ENCODE measurements at places on chromosomes 3 and 15.

DNA sequence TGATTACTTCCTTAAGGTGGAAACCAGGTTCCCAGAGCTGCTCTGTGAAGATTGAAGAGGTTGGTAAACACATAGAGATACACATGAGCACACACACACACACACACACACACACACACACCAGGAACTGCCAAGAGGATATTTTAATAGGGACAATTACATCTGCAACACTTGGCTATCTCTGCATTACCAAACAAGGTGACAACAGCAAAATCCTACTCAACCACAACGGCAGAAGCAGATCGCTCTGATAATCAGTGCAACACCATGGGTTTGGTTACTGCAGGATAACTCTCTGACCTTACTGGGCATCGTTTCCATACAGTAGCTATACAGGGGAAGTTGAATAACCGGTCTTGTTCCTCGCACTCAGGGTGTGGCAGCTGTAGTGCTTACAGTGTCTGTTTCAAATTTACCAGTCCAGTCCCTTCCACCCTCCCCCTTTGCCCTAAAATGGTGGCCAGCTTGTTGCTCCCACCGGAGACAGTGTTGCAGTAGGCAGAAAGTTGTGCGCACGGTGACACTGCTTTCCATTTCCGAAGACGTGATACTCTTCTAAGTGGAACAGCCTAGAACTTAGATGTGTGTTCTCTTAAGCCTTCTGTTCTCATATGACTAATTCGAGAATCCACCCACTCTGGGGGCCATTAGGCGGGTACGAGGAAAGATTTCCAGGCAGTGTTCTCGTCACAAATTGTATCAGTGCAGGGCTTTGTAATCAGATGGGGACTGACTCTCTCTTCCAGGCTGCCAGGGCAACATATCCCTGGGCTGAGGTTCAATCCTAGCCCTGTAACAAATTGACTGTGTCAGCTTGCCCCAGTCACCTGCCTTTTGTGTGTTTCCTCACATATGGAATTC is 176.2 kb downstream of the P3H2 start:
- no peak for DNase-seq

DNA sequence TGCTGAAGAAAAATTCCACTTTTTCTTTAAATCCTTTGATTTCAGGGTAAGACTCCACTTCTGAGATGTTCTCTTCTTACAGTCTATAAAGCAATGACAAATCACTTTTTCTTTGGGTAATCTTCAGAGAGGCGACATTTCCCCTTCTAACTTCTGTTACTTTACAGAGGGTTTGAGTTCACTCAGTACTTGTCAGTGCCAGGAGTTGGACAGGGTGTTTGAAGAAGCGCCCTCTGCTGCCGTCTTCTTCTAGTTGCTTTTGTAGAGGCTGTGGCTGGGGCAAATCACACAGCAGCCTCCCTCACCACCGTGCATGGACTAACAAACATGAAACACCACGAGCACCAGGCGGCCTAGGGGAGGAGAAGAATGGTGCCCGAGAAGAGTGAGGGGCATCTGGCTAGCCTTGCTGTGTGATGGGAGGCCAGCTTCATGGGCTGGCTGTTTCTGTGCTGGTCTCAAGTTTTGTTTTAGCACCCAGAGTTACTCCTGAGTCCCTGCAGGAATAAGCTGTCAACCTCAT is at the start of gene CD80:
TSS of gene CD80 (minus strand) at position 174 of the 523 bp plus-strand sequence. CDS start 1,886 bp downstream, outside the sequence.
- DNase-seq = no peak

GRCh38 chr3:128788268-128788869 is 62.4 kb downstream of the RAB7A start:
- DNase-seq = no peak

DNA sequence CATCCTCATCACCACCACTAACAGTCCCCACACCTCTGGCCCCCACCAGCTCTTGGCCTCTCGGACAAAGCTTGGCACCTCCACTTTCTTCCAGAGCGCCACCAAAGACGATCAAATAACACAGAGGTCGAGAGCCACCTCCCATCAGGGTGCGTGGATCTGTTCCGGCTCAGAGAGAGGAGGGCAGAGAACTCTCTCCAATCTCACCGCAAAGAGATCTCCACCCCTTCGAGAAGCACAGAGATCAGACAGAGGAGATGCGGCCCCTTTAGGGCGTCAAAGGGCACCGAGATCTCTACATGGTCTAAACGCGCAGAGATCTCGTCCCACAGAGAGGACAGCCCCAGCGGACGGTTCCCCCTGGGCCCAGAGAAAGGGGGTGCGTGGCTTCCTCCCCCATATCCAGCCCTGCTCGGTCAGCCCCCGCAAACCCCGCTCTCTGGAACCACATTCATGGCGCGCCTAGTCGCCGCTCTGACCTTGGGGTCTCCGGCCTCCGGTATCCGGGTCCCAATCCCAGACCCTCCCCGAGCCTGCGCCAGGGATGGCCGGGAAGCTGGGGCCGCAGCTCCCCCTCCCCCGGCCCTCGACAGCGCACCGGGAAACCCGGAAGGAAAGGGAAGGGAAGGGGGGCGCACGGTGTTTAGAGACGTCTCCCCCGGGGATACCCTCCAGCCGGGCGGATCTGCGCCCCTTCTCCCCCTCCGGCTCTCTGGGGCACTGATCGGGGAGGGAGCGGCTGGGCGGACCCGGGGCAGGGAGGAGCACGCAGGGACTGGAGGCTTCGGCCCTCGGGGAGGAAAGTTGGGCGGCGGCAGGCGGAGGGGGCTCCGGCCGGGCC is 608 bp downstream of the SCN5A start:
- DNase-seq = no peak

- DNase-seq = no peak
Observed at GRCh38 chr3:151107177-151107576, 21.7 kb downstream of the MED12L start.

- no peak for DNase-seq
Observed at GRCh38 chr3:159604151-159604581, 384.5 kb upstream of the IL12A start.

- no peak for DNase-seq
Observed at GRCh38 chr3:24704496-24704895, 209.8 kb upstream of the THRB start.

DNA sequence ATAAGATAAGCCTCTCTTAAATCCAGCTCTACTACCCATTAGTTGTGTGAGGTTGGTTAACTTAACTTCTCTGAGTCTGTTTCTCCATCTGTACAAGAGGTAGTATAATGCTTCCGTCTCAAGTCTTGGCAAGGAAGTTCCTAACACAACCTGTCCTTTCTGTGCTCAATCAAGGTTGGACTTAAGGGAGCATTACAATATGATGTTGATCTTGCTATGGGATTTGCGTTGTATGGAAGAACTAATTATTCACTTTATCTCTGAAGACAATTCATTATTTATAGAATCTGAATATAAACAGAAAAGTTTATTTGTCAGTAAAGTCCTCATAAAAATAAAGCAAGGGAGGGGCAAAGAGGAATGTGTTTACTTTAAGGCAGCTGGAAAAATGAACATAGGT is 18.9 kb upstream of the SPTSSB start:
- DNase-seq = no peak

DNA sequence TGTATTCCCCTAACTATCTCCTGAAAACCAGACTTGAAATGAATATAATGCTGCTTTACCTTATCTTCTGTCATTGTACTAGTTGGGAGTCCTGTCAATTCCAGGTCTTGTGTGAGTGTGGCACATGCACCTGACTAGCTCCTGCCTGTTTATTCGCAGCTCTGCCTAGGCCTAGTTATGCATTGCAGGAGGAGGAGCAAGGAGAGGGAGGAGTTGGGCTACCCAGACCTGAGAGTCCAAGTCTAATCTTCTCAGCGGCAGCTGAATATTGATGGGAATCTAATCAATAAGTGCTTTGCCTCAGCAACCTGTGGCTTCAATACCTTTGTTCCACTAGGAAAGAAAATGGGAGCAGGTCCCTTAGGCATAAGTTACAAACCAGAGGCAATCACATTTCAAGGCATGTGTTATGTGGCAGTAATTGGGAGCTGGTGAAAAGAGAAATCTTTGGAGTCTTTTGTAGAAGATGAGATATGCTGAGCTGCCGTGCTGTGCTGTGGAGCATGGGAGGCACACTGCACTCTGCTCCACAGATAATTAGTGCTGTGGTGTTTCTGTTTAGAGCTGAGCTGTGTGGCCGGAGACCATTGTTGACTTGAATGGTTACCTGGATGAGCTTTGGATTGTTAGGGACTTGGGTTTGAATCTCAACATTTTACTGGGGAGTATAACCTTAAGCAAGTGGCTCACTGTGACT is at the start of gene SLC2A2:
TSS of gene SLC2A2 (minus strand) at position 124 of the 697 bp plus-strand sequence. CDS start at position 74, 50 bp downstream.
- DNase-seq = no peak

DNA sequence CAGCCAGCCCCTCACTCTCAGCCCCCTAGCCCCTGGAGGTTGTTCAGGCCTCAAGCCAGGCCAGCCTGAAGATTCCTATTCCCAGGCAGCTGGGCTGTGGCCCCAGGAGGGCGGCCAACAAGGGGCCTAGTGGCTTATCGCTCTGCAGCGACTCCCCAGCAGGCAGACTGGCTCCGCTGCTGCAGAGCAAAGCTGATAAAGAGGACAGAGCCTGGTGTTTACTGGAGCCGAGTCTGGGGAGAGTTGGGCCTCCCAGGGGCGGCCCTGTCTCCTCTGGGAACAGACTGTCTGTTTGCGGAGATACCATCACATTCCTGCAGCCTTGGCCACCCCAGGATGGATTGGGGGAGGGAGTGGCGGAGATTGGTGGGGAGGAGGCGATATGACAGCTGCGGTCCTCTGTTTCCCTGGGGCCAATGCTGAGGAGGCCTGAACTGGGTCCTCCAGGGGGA is 22.4 kb upstream of the SMAD6 start:
- DNase-seq = no peak

DNA sequence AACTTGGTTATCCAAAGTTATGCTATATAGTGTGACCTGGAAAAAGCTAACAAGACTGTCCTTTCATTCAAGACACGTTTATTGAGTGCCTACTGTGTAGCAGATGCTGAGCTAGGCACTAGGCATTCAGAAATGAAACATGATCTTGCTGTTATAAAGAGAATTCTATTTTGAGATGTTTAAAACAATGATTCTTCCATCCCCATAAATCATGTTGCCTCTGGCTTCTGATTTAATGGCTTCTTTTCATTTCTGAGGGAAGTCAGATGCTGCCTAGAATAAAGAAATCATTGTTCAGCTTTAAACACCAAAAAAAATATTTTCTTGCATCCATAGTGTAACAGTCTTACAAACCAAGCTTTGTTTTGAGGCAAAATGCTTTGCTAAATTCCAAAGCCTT is 620.9 kb upstream of the UBE2E2 start:
- no peak for DNase-seq

DNA sequence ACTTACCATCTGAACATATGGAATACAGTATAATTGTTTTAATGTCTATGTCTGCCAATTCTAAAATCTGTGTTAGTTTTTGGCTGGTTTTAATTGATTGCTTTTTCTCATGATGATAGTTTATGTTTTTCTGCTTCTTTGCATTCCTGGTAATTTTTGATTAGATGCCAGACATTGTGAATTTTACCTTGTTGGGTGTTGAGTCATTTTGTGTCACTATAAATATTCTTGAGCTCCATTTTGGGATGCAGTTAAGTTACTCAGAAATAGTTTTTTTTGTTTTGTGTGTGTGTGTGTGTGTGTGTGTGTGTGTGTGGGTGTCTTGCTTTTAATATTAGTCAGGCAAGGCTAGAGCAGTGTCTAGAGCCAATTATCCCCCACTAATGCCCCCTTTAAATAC is 818.8 kb upstream of the NR2F2 start:
- DNase-seq = no peak

DNA sequence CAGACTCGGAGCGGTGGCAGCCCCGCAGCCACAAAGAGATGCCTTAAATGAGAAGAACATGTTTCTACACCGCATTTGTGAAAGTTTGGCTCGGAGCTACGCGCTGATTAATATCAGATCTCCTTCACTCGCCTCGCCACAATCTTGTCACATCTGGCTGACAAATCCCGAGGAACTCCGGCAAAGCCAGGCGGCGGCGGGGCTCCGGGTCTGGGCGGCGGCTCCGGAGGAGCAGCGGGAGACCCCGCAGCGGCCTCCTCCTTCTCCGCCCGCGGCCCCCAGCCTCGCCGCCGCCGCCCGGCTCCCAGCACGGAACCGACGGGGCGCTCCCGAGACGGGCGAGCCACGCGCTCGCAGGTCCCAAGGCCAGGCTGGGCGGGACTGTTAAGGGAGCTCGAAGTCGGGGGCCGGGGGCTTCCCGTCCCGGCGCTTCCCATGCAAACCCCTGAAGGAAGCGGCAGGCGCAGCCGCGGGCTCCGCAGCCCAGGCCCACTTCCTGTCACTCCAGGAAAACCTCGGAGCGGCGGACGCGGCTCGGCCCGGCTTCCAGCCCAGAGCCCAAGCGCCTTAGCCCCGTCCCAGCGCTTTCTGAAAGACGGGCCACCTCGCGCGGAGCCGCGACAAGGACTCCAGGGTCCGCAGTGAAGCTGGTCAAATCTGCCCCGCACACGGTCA is 1.2 kb downstream of the BNC1 start:
- DNase-seq = no peak

- DNase-seq = no peak
Observed at GRCh38 chr3:25444273-25444672, 16.2 kb downstream of the RARB start.

GRCh38 chr3:188788621-188789081 is 383.1 kb upstream of the TPRG1 start:
- peak; percentile 96 for DNase-seq

- no peak for DNase-seq
Observed at GRCh38 chr3:73999501-73999900, 374.8 kb upstream of the PDZRN3 start.

GRCh38 chr15:77479015-77479414 is 58.3 kb downstream of the HMG20A start:
- DNase-seq = no peak

GRCh38 chr3:9079676-9080075 is 116.4 kb upstream of the RAD18 start:
- no peak for DNase-seq

DNA sequence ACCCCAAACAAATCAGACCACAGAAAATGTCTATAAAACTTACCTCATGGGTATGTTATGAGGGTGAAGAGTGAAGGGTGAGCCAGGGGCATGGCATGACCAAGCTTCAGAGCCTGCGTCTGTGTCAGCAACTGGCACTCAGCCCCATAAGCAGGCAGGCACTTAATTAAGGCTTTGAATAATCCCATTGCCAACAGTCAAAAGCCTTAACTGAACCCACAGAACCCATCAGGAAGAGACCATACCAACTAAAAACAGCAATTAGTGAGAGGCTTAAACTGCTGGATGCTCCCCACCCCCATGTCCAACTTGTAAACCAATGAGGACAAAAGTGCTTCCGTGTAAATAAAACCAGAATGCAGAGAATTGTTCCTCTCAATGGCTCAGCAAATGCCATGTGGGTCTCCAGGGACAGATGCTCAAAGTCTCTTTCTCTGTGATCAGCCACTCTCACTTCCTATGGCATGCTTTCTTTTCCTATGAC is 126.0 kb downstream of the MYLK start:
- no peak for DNase-seq

GRCh38 chr3:120495809-120496208 is 45.0 kb upstream of the FSTL1 start:
- no peak for DNase-seq

GRCh38 chr15:40053831-40054604 is 15.0 kb upstream of the SRP14 start:
- DNase-seq = no peak

GRCh38 chr15:28934645-28935044 is 48.9 kb downstream of the APBA2 start:
- DNase-seq = no peak
